ENCODE measurements at places on chromosomes 12 and 14.

GRCh38 chr14:70538087-70538486, 3.3 kb upstream of the ADAM20 start:
- no peak overlapping the region for H3K27ac ChIP-seq
- H3K4me1 ChIP-seq, result peaks cover 8% of the 10 kb centered on the region

DNA sequence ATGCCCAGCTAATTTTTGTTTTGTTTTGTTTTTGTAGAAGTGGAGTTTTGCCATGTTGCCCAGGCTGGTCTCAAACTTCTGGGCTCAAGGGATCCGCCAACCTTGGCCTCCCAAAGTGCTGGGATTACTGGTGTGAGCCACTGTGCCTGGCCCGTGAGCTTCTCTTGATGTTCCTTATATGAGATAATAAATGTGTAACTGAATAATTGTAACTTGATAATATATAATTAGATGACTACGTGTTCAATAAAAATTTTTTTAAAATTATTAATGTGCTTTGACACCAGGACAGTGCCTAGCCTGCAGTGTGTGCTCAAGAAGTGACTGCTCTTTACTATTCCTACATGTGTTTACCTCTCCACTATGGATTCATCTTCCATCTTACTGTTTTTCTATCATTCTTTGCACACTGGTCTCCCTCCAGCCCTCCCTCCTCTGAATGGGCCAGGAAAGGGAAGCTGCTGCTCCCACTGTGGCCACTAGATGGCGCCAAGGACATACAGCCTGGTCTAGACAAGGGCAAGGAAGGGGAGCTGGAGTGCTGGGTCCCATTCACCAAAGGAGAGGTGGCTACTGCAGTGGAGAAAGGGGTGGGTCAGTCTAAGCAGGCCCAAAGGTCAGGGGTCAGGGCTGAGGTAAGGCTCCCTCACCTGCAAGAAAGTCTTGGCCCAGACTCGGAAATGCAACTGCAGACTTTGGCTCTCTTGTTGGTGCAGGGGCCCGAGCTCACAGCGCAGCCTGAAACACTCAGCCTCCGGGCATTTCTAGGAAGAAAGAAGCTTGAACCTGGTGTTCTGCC, 14.7 kb upstream of the ZNF385A start:
- no peaks in the 10 kb centered on the region for H3K36me3 ChIP-seq
- H3K4me3 ChIP-seq, result no peak overlapping the region
- H3K4me1 ChIP-seq, result peaks cover 7% of the 10 kb centered on the region
- DNase-seq, result peak; percentile 81
- no peaks in the 10 kb centered on the region for H3K27me3 ChIP-seq
- H3K27ac ChIP-seq, result no peak overlapping the region

GRCh38 chr14:53621921-53622320, 334.7 kb downstream of the BMP4 start:
- peaks cover 11% of the 10 kb centered on the region for H3K27me3 ChIP-seq
- no peak for DNase-seq
- peaks cover 8% of the 10 kb centered on the region for H3K4me1 ChIP-seq
- no peaks in the 10 kb centered on the region for H3K36me3 ChIP-seq
- H3K4me3 ChIP-seq, result no peak overlapping the region
- no peak overlapping the region for H3K27ac ChIP-seq

DNA sequence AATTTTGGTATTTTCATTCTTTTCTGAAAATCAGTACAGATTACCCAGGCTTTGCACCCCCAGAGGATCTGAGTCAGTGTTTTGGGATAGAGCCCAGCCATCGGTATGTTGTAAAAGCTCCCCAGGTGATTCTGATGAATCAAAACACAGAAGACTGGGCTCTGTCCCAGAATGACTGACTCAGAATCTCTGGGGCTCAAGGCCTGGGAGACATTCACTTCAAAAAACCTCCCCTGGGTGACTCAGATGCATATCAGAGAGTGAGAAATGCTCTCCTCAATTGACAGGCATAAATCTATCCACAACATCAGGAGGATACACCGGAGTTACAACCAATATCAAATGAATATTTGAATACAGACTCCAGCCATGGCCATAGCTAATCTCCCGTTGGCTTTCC, 32.6 kb downstream of the SLC35F4 start:
- H3K4me3 ChIP-seq, result no peak overlapping the region
- no peaks in the 10 kb centered on the region for H3K36me3 ChIP-seq
- H3K27ac ChIP-seq, result no peak overlapping the region
- no peaks in the 10 kb centered on the region for H3K4me1 ChIP-seq
- no peak for DNase-seq

DNA sequence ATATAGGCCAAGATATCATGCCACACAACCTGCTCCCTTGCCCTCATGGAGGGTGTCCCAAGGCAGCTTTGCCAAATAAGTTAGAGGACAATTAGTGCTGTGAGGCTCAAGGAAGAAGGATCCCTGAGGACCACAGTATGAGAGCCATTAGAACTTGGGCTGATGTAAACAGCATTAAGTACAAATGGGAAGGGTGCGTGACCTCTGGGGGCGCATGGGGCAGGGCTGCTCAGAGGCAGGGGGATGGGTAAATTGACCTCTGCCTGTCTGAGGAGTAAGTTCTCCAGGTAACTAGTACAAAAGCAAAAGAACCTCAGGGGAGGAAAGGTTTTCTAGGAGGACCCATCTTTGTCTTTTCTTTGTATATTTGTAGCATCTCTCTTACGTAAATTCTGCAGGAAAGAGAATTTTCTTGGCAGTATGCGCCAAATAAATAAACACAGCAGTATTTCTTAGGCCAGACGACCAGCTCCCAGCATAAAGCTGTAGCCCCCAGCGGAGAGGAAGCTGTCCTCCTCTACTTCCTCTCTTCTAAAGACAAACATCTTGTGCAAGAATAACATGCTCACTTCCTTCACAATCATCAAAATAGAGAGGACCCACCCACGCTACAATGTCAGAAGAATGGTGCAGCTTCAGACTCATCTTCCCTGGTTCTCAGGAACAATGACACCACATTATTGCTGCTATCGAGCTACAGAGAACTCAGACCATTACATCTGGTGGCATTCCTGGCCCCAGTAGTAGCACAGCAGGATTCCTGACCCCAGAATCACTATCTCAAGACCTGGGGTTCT, 16.4 kb upstream of the VWF start:
- H3K27me3 ChIP-seq, result no peaks in the 10 kb centered on the region
- peaks cover 51% of the 10 kb centered on the region for H3K4me1 ChIP-seq
- H3K27ac ChIP-seq, result peak overlapping the region; percentile 97
- H3K36me3 ChIP-seq, result peaks cover 7% of the 10 kb centered on the region
- DNase-seq, result peak; percentile 62

- H3K4me3 ChIP-seq, result no peak overlapping the region
- no peaks in the 10 kb centered on the region for H3K27me3 ChIP-seq
- no peaks in the 10 kb centered on the region for H3K36me3 ChIP-seq
- H3K4me1 ChIP-seq, result peaks cover 8% of the 10 kb centered on the region
- no peak for DNase-seq
These were observed 194.5 kb upstream of the CNOT2 start for GRCh38 chr12:70048521-70049250.

DNA sequence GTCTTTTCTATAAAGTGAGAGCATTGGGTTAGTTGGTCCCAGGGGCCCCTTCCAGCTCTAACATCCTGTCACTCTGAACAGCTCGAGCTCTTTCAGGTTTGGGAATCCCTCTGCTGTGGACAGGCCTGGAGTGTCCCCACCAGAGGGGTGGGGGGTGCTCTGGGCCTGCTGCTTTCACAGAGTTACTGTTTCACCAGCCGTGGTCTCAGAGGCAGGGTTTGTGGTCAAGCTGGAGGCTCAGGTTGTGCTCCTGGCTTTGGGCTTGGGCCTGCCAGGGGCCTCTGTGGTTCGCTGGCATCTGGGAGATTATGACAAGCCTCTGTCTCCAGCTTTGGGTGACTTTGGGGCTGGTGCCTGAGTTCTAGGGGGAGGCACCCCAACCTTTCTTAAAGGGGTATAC, 59.6 kb downstream of the FBXL14 start:
- peaks cover 69% of the 10 kb centered on the region for H3K27me3 ChIP-seq
- no peak for DNase-seq
- peaks cover 22% of the 10 kb centered on the region for H3K4me1 ChIP-seq
- no peak overlapping the region for H3K27ac ChIP-seq
- no peaks in the 10 kb centered on the region for H3K36me3 ChIP-seq
- no peak overlapping the region for H3K4me3 ChIP-seq

DNA sequence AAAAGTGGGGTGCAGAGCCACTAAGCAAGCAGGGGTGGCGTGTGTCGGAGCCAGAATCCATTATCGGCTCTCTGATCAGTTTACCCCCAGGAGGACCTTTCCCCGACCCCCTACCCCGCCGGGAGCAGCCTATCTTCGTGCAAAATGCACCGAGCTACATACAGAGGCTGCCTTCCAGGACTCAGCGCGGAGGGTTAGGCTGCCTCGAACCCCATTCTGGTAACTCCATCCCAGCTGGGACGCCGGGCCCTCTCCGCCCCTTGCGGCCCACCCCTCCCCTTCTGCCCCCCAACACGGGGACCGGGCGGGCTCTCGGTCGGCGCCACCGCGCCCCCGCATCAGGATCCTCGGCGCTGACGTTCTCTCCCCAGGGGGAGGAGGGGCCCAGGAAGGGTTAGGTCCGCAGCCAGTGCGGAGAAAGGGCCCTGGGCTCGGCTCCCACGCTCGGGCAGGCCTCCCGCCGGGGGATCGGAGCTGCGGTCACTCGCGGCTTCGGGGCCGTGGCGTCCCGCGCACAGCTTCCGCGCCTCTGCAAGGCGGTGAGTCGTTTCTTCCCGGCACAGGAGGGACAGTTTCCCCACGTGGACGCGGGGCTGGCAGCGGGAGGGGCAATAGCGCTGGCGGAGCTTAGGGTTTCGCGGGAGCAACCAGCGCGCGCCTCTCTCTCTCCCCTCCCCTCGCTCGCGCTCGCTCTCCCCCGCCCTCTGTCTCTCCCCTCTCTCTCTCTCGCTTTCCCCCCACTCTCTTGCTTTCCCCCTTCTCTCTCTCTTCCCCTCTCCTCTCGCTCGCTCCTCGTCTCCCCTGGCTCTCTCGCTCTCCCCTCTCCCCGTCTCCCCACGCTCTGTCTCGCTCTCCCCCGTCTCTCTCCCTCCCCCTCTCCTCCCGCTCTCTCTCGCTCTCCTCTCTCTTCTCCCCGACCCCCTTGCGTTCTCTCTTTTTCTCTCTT, 12.5 kb upstream of the MAP3K9 start:
- H3K36me3 ChIP-seq, result no peaks in the 10 kb centered on the region
- peaks cover 68% of the 10 kb centered on the region for H3K27me3 ChIP-seq
- H3K4me1 ChIP-seq, result peaks cover 23% of the 10 kb centered on the region
- peak; percentile 27 for DNase-seq
- no peak overlapping the region for H3K27ac ChIP-seq

DNA sequence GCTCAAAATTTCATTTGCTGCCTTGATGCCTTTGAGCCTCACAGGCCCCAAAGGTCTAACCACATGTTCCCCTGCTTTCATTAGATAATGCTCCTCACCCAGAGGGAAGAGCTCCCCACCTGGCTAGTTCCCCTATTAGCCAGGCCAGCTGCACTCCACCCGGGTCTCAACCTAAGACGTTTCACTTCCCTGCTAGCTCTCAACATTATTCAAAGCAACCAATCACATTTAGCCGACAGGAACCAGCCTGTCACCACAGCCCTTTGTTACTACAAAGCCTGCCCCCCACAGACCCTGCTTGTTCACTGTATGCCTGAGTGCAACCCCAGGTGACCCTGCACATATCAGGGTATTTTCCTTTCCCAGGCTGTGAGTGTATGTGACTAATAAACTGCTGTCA, 78.6 kb downstream of the SLC15A5 start:
- peaks cover 7% of the 10 kb centered on the region for H3K36me3 ChIP-seq
- H3K4me3 ChIP-seq, result no peak overlapping the region
- no peak overlapping the region for H3K27ac ChIP-seq
- H3K27me3 ChIP-seq, result no peaks in the 10 kb centered on the region
- no peaks in the 10 kb centered on the region for H3K4me1 ChIP-seq
- DNase-seq, result no peak

DNA sequence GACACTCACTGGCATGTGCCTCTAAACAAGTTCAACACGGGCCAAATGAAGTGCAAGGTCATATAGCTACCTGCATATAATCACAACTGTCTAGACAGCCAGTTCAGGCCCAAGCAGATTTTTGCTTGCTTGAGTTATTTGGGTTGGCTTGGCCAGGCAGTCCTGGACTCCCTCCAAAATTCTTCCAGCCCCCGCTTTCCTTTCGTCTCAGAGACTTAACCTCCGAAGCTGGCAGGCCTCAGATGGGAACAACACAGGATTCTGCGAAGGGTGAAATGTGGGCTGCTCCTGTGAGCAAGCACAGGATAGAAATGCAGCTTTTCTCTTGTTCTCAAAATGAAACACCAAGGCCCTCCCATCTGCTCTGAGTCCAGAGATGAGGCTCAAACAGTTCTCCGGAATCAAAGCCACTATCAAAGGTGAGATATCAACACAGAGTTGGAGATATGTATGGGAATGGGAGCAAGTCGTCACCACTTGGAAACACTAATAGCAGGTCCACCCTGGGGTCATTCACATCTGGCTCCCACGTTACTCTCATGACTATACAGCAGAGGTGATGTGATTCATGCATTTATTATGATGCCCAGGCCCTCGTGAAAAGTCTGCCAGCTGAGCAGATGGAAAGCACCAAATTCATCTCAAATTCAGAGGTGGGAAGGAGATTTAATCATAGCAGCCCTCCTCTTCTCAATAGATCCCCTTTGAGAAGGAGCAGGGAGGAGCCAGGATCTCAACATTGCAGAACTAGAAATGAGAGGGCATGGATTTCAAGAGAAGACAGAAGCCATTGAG, 389.8 kb downstream of the NUAK1 start:
- no peak overlapping the region for H3K27ac ChIP-seq
- DNase-seq, result no peak
- no peak overlapping the region for H3K4me3 ChIP-seq

DNA sequence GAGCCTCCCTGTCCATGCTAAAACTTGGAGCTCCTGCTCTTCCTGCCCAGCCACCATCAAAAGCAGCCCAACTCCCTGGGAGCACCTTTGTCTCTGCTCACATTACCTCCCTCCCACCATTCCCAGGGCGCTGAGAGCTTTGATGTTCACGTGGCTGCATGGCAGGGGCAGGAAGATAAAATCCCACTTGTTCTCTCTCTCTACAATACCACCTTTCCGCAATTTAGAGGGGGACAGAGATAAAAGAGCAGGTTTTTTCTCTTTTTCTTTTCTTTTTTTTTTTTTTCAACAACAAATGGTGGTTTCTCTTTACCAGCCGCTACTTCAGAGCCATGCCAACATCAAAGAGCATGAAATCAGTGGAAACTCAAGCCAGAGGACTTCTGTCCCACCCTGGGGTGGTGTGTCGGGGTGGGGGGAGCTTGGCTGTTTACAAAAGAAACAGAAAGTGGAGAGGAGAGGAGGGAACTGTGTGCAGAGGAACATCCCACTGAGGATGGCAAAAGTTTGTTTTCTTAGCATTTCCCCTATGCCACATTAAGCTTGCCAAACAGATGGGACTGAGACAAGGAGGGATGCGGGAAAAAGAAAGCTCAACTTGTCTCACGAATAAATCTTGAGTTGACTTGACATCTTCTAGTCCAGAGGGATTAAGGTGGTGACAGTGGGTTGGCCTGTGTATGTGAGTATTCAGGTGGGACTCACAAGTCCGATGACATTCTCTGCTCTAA, 103.7 kb upstream of the NUDT4 start:
- H3K4me3 ChIP-seq, result no peak overlapping the region
